ENCODE measurements at places on chromosomes 4 and X. TPM values are rescaled to one million over a fixed set of nuclear protein-coding genes. Genes with fewer than 3 reads are reported as not detected.

Gene ZNF518B
- 21.6 TPM for total RNA-seq

Gene SHISA3
- 71.1 TPM for total RNA-seq

Gene TMPRSS11F
- not detected for total RNA-seq

Gene UFSP2
- total RNA-seq, result 20.9 TPM

Gene NIPAL1
- not detected for total RNA-seq

Gene TMEM271
- total RNA-seq, result not detected

Gene NUDT10
- 2.1 TPM for total RNA-seq

Gene PABPC5
- total RNA-seq, result 3.0 TPM

Gene SSX4
- total RNA-seq, result not detected

Gene LUZP4
- total RNA-seq, result not detected

Gene SULT1E1
- total RNA-seq, result 0.44 TPM

Gene PLAC8
- not detected for total RNA-seq

Gene MAGEE2
- not detected for total RNA-seq
